ENCODE measurements at places on chromosomes 7 and 10.
A peak's percentile ranks its signal among the peaks of the same experiment; 100 is the strongest.

GRCh38 chr7:22291977-22292376 is 65.0 kb downstream of the RAPGEF5 start:
- no peak overlapping the region for H3K4me3 ChIP-seq
- H3K27ac ChIP-seq = no peak overlapping the region
- no peak for DNase-seq
- no peaks in the 10 kb centered on the region for H3K27me3 ChIP-seq

DNA sequence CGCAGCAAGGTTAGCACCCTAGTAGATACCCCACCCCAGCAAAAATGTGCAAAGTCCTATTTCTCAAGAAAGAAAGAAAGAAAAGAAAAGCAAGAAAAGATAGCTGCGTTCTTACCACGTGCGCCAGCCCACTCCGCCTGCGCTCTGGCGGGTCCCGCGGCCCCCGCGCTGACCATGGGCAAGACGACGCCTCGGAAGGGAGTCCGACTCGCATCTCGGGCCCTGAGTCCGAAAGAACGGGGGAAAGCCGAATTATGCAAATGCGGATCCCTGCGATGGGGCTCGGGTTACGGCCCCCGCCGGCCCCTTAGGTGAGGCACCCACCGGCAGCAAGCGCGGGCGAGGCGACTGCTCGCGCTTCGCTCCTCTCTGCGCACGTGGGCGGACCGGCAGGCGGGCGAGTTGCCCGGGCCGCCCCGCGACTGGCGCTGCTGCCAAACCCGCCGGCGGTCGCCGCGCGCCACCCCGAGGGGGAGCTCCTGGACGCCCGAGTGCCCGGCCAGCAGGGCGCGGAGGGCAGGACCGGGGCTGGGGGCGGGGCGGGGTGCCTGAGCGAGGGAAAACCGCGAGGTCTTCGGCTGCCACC is 2.4 kb upstream of the EGR2 start:
- peaks cover 26% of the 10 kb centered on the region for H3K27me3 ChIP-seq
- H3K4me1 ChIP-seq = no peaks in the 10 kb centered on the region
- peak overlapping the region; percentile 76 for H3K4me3 ChIP-seq
- peaks cover 6% of the 10 kb centered on the region for H3K36me3 ChIP-seq
- no peak overlapping the region for H3K27ac ChIP-seq
- DNase-seq = peak; percentile 77

DNA sequence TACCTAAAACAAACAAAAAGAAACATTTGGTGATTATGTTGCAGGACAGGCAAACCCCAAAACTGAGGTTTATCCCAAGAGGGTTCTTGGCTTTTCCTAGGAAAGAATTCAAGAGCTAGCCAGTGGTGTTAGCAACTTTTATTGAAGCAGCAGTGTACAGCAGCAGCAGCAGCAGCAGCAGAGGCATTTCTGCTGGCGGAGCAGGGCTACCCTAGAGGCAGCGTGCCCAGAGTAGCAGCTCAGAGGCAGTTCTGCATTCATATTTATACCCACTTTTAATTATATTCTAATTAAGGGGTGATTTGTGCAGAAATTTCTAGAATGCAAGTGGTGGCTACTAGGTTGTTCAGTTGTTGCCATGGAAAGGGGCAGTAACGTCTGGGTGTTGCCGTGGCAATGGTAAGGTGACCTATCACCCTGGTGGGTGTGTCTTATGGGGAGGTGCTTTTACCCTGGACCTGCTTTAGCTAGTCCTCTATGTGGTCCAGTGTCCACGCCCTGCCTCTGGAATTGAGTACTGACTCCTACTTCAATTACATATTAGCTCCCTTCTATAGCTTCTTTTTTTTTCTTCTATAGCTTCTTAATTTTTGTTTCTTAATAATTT is 53.9 kb downstream of the VCL start:
- DNase-seq = peak; percentile 46
- H3K27me3 ChIP-seq = no peaks in the 10 kb centered on the region
- no peak overlapping the region for H3K4me3 ChIP-seq
- H3K36me3 ChIP-seq = no peaks in the 10 kb centered on the region

DNA sequence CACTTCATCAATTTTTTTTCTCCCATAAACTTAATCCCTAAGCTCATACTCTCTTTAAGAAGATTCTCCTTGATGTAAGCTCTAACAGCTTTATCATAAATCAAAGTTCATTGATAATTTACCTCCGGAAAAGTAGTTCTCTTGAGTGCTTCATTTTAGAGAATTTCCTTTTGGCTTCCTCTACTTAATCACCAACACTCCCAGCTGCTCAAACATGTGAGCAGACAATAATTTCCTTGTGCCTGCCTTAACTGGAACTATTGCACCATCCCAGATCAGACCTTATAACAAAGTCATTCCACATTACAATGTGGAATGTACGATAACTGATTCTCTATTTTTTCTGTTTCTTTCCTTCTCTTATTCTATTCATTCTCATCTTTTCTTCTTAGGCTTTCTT is 5.9 kb downstream of the FEZF1 start:
- no peak overlapping the region for H3K27ac ChIP-seq
- H3K27me3 ChIP-seq = peaks cover 36% of the 10 kb centered on the region
- H3K4me1 ChIP-seq = peaks cover 2% of the 10 kb centered on the region

- no peak for DNase-seq
- no peaks in the 10 kb centered on the region for H3K4me1 ChIP-seq
- H3K4me3 ChIP-seq = no peak overlapping the region
- no peaks in the 10 kb centered on the region for H3K27me3 ChIP-seq
- H3K27ac ChIP-seq = no peak overlapping the region
Measured at GRCh38 chr7:64651203-64651602, 14.7 kb upstream of the ZNF107 start.

DNA sequence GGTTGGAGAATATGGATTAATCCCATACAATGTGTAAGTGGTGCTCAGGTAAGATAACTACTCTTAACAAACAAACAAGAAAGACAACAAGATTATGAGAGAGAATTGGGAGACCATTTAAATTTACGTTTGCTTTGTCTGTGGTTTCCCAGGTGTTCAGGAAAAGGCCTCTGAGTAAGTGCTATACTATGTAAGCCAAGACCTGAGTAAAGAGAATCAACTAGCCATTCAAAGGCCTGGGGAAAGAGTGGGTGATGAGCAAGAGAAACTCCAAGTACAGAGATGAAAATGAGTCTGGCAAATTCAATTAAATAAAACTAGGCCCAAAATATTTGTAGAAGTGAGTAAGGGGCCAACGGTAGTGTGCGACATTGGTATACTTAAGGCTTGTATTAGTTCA is 9.9 kb downstream of the CSTF2T start:
- peaks cover 12% of the 10 kb centered on the region for H3K36me3 ChIP-seq
- H3K27ac ChIP-seq = no peak overlapping the region
- no peak for DNase-seq
- H3K4me1 ChIP-seq = no peaks in the 10 kb centered on the region
- H3K27me3 ChIP-seq = no peaks in the 10 kb centered on the region

GRCh38 chr10:70528741-70529362 is 50.3 kb downstream of the PALD1 start:
- no peaks in the 10 kb centered on the region for H3K4me1 ChIP-seq
- no peaks in the 10 kb centered on the region for H3K27me3 ChIP-seq
- H3K4me3 ChIP-seq = no peak overlapping the region
- H3K36me3 ChIP-seq = peaks cover 8% of the 10 kb centered on the region

All from H9 (cell line).